ENCODE measurements at places on chromosomes 3 and 15.

DNA sequence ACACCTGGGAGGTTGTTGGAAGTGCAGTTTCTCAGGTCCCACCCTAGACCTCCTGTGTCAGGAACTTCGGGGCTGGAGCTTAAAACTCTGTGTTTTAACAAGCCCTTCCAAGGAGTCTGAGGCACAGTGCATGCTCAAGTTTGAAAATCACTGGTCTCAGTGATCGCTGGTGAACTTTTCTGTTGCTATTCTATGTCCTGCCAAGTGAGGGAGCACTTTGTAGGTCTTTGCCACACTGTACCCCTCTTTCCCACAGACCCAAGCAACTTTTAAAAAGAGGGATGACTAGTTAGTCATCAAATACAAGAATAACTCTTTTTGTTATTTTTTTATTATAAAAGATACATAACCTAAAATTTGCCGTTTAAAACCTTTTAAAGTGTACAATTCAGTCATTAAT is 133.7 kb downstream of the AGBL1 start:
- DNase-seq = no peak

- no peak for DNase-seq
Observed at GRCh38 chr3:139202226-139202958, 141.4 kb upstream of the MRPS22 start.

- DNase-seq = no peak
Observed at GRCh38 chr3:88263417-88264100, 113.8 kb downstream of the C3orf38 start.

- no peak for DNase-seq
Observed at GRCh38 chr3:24270204-24270691, 224.4 kb downstream of the THRB start.

GRCh38 chr3:56762718-56763117 is 39.0 kb downstream of the ARHGEF3 start:
- DNase-seq = no peak
